ENCODE measurements at places on chromosomes 13 and 19.

DNA sequence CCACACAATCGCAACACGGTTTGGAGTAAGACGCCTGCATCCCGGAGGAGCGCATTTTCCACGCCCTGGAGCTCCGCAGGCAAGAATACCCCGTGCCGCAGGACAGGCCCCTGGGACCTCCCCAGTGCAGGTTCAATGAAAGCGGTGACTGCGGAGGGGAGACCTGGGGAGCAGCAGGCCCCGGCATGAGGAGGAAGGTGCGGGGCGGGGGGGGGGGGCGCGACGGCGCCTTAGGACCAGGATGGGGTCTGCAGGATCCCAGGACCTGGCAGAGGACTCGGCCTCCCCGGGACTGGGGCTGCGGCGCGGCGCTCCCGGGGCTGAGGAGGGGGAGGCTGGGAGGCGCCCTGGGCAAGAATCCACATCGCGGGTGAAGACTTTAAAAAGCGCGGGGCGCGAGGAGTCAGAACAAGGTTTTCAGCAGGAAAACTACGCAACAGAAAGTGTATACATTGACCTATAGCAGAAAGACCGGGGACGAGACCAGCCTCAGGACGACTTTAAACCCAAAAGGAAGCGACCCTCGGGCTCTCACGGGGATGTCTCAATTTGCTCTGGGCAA is 432 bp downstream of the ZNF611 start:
- H3K27me3 ChIP-seq = no peaks in the 10 kb centered on the region
- H3K27ac ChIP-seq = peak overlapping the region; percentile 78
- H3K4me3 ChIP-seq = peak overlapping the region; percentile 81
- DNase-seq = no peak
- H3K36me3 ChIP-seq = peaks cover 4% of the 10 kb centered on the region

GRCh38 chr13:112066624-112067004 is 335 bp upstream of the SOX1 start:
- no peak overlapping the region for H3K27ac ChIP-seq
- peaks cover 1% of the 10 kb centered on the region for H3K27me3 ChIP-seq
- H3K4me3 ChIP-seq = peak overlapping the region; percentile 33
- H3K4me1 ChIP-seq = no peaks in the 10 kb centered on the region
- no peaks in the 10 kb centered on the region for H3K36me3 ChIP-seq
- DNase-seq = no peak

DNA sequence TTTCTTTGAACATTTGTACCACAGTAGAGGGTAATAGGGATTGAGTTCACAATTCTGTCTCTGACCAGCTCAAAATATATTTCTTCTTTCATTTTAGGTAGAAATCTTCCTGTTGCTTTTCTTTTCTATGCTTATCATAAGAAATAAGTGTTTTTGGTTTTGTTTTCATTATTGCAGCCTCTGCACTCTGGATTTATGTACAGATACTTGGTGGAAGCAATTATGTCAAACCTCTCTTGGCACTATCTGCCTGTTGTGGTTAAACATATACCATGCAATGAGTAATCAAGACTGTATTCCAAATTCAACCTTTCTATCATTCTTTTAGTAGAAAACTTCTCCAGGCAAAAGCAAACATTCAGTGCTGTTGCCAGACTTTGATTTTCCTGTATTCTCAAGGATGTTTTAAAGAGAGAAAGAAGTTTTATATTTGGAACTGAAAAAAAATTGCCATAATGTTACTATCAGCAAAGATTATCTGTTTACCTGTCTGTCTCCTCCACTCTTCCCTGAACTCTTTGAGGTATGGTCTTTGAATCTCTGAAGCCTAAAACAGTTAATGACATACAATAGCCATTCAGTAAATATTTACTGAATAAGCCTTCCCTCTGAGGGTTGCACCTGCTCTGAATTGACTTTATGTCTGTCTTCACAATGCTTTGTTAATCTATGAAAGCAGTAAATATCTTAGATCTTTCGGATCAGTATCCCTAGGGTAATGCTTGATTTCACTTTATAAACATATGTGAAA is 612.5 kb upstream of the PRR20A start:
- H3K27me3 ChIP-seq = no peaks in the 10 kb centered on the region
- no peak for DNase-seq
- H3K4me1 ChIP-seq = no peaks in the 10 kb centered on the region

GRCh38 chr13:27493981-27494380 is 43.6 kb upstream of the MTIF3 start:
- no peaks in the 10 kb centered on the region for H3K36me3 ChIP-seq
- DNase-seq = no peak
- H3K27ac ChIP-seq = no peak overlapping the region
- H3K4me1 ChIP-seq = no peaks in the 10 kb centered on the region

DNA sequence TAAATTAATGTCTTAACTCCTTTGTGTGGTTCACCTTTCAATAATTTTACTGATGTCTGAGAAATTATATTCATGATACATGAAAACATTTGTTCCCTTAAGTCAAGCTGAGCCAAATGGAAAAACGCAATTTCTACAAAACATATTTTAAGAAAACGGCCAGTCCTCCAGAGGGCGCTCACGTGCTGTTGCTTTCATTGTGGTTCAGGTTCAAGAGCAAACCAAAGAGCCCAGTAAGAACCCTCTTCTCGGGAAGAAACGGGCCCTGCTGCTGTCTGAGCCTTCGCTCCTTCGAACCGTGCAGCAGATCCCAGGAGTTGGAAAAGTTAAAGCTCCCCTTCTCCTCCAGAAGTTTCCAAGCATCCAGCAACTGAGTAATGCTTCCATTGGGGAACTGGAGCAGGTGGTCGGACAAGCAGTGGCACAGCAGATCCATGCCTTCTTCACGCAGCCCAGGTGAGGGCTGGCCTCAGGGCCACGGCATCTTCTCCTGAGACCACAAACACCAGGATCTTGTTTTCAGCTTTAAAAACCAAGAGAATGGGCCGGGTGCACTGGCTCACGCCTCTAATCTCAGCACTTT is 4.3 kb downstream of the FAAP24 start:
- H3K36me3 ChIP-seq = no peaks in the 10 kb centered on the region
- DNase-seq = no peak
- no peak overlapping the region for H3K27ac ChIP-seq
- no peaks in the 10 kb centered on the region for H3K4me1 ChIP-seq
- H3K27me3 ChIP-seq = no peaks in the 10 kb centered on the region
- H3K4me3 ChIP-seq = no peak overlapping the region

GRCh38 chr19:45423033-45423588 is 606 bp downstream of the ERCC1 start:
- H3K36me3 ChIP-seq = peaks cover 2% of the 10 kb centered on the region
- DNase-seq = no peak
- H3K27ac ChIP-seq = peak overlapping the region; percentile 89
- no peaks in the 10 kb centered on the region for H3K27me3 ChIP-seq

GRCh38 chr19:29546583-29547190 is 20.9 kb downstream of the VSTM2B start:
- no peak overlapping the region for H3K27ac ChIP-seq
- no peaks in the 10 kb centered on the region for H3K27me3 ChIP-seq
- H3K4me3 ChIP-seq = no peak overlapping the region
- no peaks in the 10 kb centered on the region for H3K4me1 ChIP-seq
- DNase-seq = no peak

DNA sequence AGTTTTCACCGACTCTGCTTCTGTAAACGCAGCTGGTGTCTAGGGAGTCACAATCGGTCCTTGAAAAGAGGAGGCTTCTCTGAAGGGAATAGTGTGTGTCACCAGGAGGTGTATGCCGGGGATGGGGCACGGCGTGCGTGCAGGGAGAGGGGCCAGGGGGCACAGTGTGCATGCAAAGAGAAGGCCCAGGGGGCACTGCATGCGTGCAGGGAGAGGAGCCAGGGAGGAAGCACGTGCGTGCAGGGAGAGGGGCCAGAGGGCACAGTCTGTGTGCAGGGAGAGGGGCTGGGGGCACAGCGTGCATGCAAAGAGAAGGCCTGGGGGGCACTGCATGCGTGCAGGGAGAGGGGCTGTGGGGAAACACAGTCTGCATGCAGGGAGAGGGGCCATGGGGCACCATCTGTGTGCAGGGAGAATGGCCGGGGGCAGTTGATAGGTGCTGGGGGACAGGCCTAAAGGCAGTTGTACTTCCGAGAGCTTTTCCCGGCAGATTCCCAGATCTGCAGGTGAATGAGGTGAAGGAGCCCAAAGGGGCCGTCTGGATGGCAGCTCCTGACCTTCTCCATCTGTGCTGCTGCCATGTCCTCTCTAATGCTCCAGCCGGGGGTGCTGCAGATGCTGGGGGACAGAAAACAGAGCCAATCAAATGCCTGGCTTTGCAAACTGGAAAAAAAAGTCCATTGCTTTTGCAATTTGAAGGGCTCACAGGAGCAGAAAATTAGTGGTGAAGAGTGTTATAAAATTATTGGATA is 36.4 kb downstream of the ATP11A start:
- no peaks in the 10 kb centered on the region for H3K4me1 ChIP-seq
- no peak overlapping the region for H3K4me3 ChIP-seq
- no peak for DNase-seq
- H3K36me3 ChIP-seq = no peaks in the 10 kb centered on the region

DNA sequence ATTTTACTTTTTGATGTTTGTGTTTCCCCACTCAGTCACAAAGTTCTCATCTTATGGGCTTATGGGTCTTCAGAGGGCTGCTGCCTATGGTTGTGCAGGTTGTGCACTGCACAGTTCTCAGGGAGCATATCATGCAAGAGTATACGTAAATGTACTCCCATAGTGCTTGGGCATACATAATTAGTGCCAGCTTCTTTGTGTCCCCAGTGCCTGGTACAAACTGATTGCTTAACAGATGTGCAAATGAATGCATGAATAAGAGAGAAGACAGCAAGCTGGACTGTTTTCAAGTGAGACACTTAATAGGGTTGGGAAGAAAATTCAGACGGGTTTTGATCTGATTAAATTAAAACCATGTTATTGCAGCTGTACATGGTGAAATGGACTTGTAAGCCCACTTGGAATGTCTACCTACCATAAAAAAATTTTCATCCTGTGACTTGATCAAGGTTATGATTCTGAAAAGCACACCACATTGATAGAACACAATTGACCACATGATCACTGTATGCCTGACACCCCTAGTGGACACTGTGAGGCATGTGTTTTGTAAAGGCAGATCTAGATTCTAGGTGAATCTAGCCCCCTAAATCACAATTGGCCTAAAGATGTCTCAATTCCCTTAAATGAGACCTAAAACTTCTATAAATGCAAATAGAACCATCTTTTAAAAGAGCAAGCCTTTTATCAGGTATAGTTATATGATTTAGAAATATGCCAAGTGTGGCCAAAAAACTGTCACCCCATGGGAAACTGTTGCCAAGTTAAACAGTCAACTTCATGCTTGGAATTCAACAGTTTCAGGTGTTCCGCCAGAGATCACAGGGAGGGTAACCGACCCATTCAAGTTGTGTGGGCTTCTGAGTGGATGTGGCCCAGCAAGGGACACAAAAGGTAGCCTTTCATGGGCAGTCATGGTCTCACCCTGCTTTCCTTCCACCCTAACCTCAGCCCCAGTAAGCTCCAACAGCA is 27.9 kb downstream of the FAM124A start:
- peaks cover 11% of the 10 kb centered on the region for H3K36me3 ChIP-seq
- H3K4me3 ChIP-seq = no peak overlapping the region
- H3K27me3 ChIP-seq = no peaks in the 10 kb centered on the region
- DNase-seq = no peak

- no peak overlapping the region for H3K4me3 ChIP-seq
- H3K36me3 ChIP-seq = no peaks in the 10 kb centered on the region
- H3K27me3 ChIP-seq = no peaks in the 10 kb centered on the region
- H3K27ac ChIP-seq = no peak overlapping the region
Observed at GRCh38 chr13:42626176-42626860, 52.4 kb downstream of the TNFSF11 start.

DNA sequence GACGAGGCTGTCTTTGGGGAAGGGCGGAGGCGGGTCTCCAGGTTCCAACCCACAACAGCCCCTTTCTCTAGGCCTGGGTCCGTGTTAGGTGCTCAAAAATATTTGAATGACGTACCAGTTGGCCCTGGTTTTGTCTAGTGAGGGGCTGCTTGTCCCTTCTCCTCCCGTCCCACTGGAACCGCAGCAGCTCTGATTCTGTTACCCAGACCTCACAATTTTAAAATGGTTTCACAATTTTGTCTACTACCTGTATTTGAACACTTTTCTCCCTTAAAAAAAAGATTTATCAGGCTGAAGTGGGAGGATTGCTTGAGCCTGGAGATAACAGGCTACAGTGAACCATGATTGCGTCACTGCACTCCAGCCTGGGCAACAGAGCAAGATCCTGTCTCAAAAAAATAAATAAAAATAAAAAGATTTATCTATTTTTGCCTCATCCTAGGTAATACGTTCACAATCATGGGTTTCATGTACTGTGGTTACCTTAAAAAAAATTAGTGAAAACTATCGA is 1.3 kb upstream of the IRF2BP1 start:
- H3K27me3 ChIP-seq = no peaks in the 10 kb centered on the region
- H3K4me3 ChIP-seq = peak overlapping the region; percentile 95
- DNase-seq = no peak
- peaks cover 9% of the 10 kb centered on the region for H3K36me3 ChIP-seq

DNA sequence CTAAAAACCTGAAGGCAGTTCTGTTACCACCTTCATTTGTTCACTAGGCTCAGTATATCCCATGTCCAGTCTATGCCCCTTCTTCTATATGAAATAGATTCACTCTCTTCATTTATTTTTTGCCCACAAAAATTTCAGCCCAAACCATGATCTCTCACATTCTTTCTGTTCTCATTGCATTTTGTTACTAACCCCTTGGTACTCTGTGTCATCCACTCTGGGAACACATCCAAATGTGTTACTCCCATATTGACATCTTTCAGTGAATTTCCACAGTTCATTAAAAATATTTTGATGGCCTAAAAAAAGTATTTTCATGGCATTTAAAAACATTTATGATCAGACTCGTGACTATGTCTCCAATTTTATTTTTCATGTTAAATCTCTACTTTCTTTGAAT is 378.9 kb downstream of the SLITRK1 start:
- H3K4me1 ChIP-seq = no peaks in the 10 kb centered on the region
- no peaks in the 10 kb centered on the region for H3K27me3 ChIP-seq
- H3K4me3 ChIP-seq = no peak overlapping the region
- DNase-seq = no peak

GRCh38 chr13:77397636-77398035 is 70.7 kb upstream of the MYCBP2 start:
- no peak overlapping the region for H3K27ac ChIP-seq
- H3K36me3 ChIP-seq = no peaks in the 10 kb centered on the region
- no peak overlapping the region for H3K4me3 ChIP-seq
- no peaks in the 10 kb centered on the region for H3K27me3 ChIP-seq

GRCh38 chr13:86581706-86582105 is 782.5 kb upstream of the SLITRK6 start:
- H3K4me3 ChIP-seq = no peak overlapping the region
- H3K27me3 ChIP-seq = no peaks in the 10 kb centered on the region
- H3K4me1 ChIP-seq = no peaks in the 10 kb centered on the region
- DNase-seq = no peak
- no peak overlapping the region for H3K27ac ChIP-seq
- no peaks in the 10 kb centered on the region for H3K36me3 ChIP-seq

GRCh38 chr13:20567881-20568528 is 1.0 kb downstream of the IFT88 start:
- H3K4me1 ChIP-seq = no peaks in the 10 kb centered on the region
- H3K36me3 ChIP-seq = no peaks in the 10 kb centered on the region
- DNase-seq = no peak

DNA sequence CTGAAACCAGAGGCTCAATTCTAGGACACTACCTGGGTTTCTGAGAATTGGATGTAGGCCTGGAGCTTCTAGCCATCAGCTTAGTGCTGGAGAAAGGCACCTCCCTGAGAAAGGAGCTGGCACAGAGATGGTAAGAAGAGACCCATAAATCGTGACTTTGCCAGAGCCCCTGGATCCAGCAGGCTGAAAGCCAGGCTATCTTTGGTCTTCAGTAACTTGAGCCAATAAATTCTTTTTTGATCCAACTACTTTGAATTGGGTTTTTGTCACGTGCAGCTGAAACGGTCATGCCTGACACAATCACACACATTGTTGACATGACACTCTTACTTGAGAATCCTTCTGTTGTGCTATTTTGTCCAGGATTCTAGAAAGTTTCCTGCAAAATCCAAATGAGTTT is 103.4 kb downstream of the LHFPL6 start:
- no peak overlapping the region for H3K27ac ChIP-seq
- H3K36me3 ChIP-seq = no peaks in the 10 kb centered on the region
- no peak overlapping the region for H3K4me3 ChIP-seq
